ENCODE measurements at places on chromosomes 7 and 10. TPM values are rescaled to one million over a fixed set of nuclear protein-coding genes. Genes with fewer than 3 reads are reported as not detected.

SLC26A4 gene
- not detected for polyA plus RNA-seq

CUTC gene
- polyA plus RNA-seq: 21.7 TPM

TLX1 gene
- 2.7 TPM for polyA plus RNA-seq

GALNT17 gene
- 0.54 TPM for polyA plus RNA-seq

MYH16 gene
- 0.01 TPM for polyA plus RNA-seq

CTAGE8 gene
- polyA plus RNA-seq: not detected

DNA sequence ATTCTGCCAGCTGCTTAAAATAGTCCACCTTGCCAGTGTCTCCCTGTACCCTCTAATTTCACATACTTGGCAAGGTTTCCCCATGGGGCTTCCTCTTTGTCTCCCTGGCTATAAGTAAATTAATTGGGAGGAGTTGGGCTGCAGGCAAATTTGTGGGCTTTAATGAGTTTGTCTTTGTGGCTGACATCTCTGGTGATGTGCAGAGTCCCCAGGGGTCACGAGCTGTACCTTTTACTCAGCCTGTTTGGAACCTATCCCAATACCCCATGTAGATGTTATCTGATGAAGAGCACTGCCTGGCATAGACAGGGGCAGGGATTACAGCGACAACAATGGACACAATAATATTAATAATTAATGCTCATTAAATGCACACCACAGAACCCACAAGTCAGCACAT lies 132.5 kb downstream of the SLIT1 start:
- no peaks in the 10 kb centered on the region for H3K36me3 ChIP-seq
- no peak overlapping the region for H3K27ac ChIP-seq
- DNase-seq: no peak
- H3K27me3 ChIP-seq: no peaks in the 10 kb centered on the region
- H3K4me1 ChIP-seq: no peaks in the 10 kb centered on the region

DNA sequence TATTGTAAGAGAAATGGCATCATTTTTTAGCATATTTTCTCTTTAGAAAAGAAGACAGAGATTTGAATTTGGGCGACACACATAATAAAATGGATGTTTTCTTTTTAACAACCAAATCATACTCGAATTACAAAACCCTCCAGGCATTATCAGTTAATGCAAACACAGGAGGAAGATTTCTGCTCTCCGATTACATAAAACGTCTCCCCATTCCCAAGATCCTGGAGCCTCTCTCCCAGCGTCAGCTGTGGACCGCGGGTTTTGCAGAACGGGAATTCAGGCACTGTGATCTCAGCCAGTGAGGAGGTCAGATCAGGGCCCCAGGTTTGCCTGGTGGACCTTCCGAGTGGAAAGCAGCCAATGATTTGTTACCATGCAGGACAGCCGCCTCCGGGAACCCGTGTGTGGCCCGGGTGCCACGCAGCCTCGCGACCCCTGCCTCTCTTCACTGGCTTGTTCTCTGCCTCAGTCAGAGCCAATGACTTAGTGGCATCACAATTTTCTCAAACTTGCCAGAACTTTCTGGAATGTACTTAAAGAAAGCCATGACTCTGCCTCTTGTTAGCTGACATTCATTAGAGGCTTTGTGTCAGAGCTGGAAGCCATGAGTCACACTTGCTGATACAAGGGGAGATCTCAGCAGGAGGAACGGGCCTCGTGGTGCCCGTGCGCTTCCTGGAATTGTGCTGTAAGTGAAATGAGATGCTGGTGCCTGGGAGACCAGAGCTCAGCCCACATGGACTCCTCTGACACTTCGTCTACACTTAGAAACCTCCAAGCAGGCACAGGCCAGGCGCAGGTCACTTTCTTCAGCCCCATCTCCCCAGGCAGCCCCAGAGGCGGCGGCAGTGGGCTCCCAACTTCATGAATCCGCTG lies 246.1 kb downstream of the KLF6 start:
- H3K36me3 ChIP-seq: no peaks in the 10 kb centered on the region
- no peaks in the 10 kb centered on the region for H3K27me3 ChIP-seq
- H3K27ac ChIP-seq: peak overlapping the region; percentile 68
- no peak overlapping the region for H3K4me3 ChIP-seq
- DNase-seq: no peak
- no peaks in the 10 kb centered on the region for H3K4me1 ChIP-seq

GRCh38 chr10:21272643-21273399 lies 252.7 kb downstream of the SKIDA1 start:
- H3K4me1 ChIP-seq: no peaks in the 10 kb centered on the region
- H3K27ac ChIP-seq: no peak overlapping the region
- DNase-seq: no peak
- no peaks in the 10 kb centered on the region for H3K27me3 ChIP-seq

DNA sequence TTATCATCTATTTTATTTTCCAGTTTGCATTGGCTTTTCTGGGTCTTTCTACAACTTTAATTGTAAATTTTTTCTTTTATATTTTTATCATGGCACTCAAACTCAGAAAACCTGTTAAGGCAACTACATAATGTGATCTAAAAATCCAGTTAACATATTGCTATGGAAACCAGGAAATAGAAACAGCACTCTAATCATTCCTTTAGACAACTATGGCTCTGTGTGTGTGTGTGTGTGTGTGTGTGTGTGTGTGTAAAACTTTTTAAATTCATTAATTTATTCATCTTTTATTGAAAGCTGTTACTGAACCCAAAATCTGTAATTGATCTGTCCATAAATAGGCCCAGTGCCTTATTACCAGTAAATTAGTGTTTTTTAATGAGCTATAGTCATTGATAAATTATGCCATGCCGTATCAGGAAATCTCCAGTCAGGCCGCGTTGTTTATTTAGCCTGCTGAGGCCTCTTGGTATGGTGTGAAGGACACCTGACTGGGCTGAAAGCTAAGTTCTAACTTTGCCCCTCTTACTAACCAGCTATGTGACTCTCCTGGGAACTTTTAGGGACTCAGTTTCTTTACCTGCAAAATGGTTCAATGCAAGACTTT lies 1.5 kb upstream of the MET start:
- H3K4me1 ChIP-seq: peaks cover 3% of the 10 kb centered on the region
- no peaks in the 10 kb centered on the region for H3K27me3 ChIP-seq
- H3K27ac ChIP-seq: no peak overlapping the region
- peak; percentile 32 for DNase-seq
- no peaks in the 10 kb centered on the region for H3K36me3 ChIP-seq
- H3K4me3 ChIP-seq: no peak overlapping the region

- no peak for DNase-seq
- no peak overlapping the region for H3K27ac ChIP-seq
- H3K27me3 ChIP-seq: no peaks in the 10 kb centered on the region
- H3K4me3 ChIP-seq: no peak overlapping the region
- peaks cover 51% of the 10 kb centered on the region for H3K36me3 ChIP-seq
- H3K4me1 ChIP-seq: no peaks in the 10 kb centered on the region
Measured at GRCh38 chr7:149175150-149175549, 20.2 kb upstream of the ZNF282 start.

DNA sequence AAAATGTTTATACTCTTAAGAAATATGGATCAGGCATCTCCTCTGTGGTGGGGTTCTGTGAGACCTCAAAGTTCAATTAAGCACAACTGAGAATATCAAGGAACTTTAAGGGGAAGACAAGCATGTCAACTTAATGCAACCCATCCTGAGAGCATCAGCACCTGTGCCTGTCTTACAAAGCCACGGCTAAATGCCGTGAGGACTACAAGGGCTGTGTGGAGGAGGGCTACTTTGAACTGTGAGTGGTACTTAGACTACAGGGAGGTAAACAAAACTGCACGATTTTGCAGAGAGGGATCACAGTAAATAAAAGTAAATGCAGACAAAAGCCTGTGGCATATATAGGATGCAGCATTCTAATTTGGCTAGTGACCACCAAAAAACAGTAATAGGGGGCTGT lies 139.1 kb downstream of the ATE1 start:
- DNase-seq: no peak
- H3K4me3 ChIP-seq: no peak overlapping the region
- H3K27ac ChIP-seq: no peak overlapping the region
- H3K27me3 ChIP-seq: no peaks in the 10 kb centered on the region
- no peaks in the 10 kb centered on the region for H3K4me1 ChIP-seq

GRCh38 chr7:146764458-146764857 lies 647.9 kb downstream of the CNTNAP2 start:
- no peaks in the 10 kb centered on the region for H3K36me3 ChIP-seq
- DNase-seq: no peak
- no peak overlapping the region for H3K27ac ChIP-seq
- no peak overlapping the region for H3K4me3 ChIP-seq
- no peaks in the 10 kb centered on the region for H3K4me1 ChIP-seq

DNA sequence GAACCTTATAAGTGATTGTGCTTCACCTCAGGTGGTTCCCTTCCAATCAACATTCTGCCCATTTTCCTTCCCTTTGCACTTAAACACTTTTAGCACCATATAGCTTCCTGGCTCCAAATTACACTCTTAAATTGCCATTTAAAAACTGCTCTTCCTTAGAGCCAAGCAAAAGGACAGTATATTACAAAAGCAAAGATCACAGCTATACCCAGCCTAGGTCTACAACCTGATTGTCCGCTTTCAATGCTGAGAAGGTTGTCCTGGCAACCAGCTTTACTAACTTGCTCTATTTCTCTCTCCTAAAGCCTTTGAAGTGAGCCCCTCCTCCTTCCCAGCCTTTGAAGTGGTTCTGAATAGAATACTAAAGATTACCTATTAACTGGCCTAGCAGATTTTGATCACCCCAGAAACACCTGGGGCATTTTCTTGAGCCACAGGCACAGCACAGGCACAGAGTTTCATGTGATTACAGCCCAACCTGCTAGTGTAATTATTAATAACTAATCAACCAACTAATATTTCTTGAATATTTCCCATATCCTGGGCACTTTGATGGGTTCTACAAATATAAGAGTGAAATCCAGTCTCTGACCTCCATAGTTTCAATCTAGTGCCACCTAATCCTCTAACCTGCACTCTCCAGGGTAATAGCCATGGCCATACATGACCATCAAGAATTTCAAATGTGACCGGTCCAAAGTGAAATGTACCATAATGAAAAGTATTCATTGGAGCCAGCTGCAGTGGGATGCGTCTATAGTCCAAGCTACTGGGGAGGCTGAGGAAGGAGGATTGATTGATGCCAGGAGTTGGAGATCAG lies 63.6 kb upstream of the TRIM24 start:
- peak; percentile 89 for DNase-seq
- H3K36me3 ChIP-seq: no peaks in the 10 kb centered on the region
- no peaks in the 10 kb centered on the region for H3K27me3 ChIP-seq
- peaks cover 10% of the 10 kb centered on the region for H3K4me1 ChIP-seq
- peak overlapping the region; percentile 15 for H3K27ac ChIP-seq

DNA sequence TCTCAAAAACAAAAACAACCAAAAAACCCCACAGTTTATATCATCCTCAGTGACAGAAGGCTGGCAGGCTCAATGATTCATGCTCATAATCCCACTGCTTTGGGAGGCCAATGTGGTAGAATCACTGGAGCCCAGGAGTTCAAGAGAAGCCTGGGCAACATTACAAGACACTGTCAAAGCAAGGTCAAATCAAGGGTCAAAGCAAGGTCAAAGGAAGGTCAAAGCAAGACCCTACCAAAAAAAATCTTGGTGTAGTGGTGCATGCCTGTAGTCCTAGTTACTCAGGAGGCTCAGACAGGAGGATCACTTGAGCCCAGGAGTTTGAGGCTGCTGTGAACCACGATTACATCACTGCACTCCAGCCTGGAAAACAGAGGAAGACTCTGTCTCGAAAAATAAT lies 14.2 kb upstream of the NPC1L1 start:
- no peaks in the 10 kb centered on the region for H3K27me3 ChIP-seq
- no peaks in the 10 kb centered on the region for H3K36me3 ChIP-seq
- DNase-seq: no peak
- H3K4me3 ChIP-seq: no peak overlapping the region

DNA sequence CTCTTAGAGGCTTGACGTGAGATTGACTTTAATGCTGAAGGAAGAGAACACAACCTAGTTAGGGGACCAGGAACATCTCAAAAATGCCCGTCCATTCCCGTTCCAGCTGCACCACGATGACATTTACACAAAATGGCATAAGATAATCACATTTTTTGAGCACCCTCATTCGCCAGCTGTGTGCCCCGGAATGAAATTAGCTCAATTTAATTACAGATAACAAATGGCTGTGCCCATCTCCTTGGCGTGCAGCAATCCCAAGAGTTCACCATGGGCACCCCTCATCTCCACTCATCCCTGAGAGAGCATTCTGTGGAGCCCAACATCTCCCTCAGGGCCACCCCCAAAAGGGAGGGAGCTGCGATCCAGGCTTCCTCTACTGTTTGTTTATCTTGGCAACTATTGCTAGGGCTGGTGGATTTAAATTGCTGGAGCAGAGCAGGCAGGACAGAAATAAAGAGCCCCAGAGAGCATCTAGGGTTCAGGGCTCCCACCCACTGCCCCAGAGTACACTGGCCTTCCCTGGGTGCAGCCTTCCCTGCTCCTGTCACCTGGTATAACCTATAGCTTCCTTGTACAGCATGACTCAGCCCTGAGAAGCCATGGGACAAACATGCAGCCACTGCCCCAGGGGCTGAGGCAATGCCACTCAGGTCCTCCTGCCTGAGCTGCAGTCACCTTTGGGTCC lies 263.5 kb downstream of the ZEB1 start:
- DNase-seq: no peak
- no peak overlapping the region for H3K4me3 ChIP-seq

GRCh38 chr7:27739909-27740448 lies at the start of gene TAX1BP1:
Gene TAX1BP1, plus strand, starts transcription at chr7:27740162. Its CDS starts 8,363 bp downstream, at chr7:27748525.
- H3K4me1 ChIP-seq: no peaks in the 10 kb centered on the region
- no peaks in the 10 kb centered on the region for H3K27me3 ChIP-seq

DNA sequence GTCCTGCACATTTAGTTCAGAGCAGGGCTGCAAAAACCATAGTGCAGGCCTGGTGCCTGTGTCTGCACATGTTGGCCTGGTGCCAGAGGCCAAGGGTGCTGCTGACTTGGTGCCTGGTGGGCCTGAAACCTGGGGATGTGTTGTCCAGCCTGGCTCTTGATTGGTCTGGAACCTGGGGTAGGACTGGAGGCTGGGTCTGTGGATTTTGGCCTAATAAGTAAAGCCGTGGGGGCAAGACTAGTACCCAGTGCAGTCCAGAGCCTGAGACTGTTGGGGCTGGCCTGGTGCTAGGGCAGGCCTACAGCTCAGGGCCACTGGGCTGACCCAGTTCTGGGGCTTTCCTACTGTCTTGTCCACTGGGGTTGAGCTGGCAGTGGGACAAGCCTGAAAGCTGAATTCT lies 817.9 kb downstream of the DNAJB9 start:
- H3K4me3 ChIP-seq: no peak overlapping the region
- H3K27me3 ChIP-seq: no peaks in the 10 kb centered on the region
- no peak overlapping the region for H3K27ac ChIP-seq
- no peaks in the 10 kb centered on the region for H3K36me3 ChIP-seq

DNA sequence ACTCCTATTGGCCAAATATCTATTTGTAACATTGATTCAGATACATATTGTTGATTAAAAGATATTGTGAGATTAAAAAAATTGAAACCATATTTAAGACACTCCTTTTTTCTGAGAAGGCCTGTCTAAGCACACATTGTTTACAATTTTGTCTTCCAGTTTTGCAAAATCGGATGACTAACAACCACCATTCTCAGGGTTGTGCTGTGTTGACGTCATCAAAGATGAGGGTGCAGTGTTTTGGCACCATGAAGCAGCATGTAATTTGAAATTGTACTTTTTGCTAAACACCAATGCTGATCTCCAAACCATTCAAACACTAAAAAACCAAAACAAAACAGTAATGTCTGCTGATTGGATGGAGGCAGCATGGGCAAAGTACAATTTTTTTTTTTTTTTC lies 7.4 kb downstream of the CREB5 start:
- no peak overlapping the region for H3K27ac ChIP-seq
- no peaks in the 10 kb centered on the region for H3K27me3 ChIP-seq
- no peak for DNase-seq
- H3K4me1 ChIP-seq: no peaks in the 10 kb centered on the region
- H3K36me3 ChIP-seq: no peaks in the 10 kb centered on the region
